Activated CD4-positive, alpha-beta T cell treated with anti-CD3 and anti-CD28 coated beads for 24 hours (primary cell): ENCODE measurements at places on chromosomes 6 and 20.
A peak's percentile ranks its signal among the peaks of the same experiment; 100 is the strongest.

GRCh38 chr20:266596-267562 lies 9.4 kb downstream of the DEFB132 start:
- DNase-seq = peak; percentile 89

- DNase-seq = no peak
These were observed 44.1 kb upstream of the ADGRF4 start for GRCh38 chr6:47654255-47654654.

DNA sequence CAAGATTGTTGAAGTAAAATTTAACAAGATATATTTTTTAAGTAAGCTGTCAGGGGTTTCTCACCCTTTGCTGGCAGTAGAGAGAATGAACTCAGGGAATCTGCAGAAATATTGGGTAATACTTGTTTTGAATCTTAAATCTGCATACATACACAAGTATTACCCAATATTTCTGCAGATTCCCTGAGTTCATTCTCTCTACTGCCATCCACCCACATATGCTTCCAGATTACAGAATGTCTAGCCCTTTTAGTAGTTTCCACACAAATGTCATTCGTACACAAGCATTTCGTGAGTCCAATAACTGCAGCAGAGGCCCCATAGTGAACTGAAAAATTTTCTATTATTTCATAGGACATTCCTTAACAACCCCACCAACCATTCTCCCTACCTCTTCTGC lies 69.6 kb upstream of the TNFRSF21 start:
- DNase-seq = no peak

DNA sequence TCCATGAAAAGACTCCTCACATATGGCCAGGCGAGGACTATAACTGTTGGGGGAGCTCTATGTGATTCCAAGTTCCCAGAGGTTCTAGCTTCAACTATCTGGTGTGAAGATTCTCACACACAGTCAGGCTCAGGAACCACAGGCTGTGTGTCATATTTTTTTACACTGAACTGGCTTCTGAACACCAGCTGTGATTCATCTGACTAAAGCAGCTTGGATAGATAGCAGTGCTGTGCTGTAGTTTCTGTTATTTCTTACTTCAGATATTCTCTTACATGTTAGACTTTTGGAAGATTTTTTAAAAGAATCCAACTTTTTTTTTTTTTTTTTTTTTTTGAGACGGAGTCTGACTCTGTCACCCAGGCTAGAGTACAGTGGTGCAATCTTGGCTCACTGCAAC lies 140.7 kb upstream of the MCHR2 start:
- DNase-seq = no peak

- no peak for DNase-seq
These were observed 22.5 kb upstream of the PRIM2 start for GRCh38 chr6:57294862-57295445.

DNA sequence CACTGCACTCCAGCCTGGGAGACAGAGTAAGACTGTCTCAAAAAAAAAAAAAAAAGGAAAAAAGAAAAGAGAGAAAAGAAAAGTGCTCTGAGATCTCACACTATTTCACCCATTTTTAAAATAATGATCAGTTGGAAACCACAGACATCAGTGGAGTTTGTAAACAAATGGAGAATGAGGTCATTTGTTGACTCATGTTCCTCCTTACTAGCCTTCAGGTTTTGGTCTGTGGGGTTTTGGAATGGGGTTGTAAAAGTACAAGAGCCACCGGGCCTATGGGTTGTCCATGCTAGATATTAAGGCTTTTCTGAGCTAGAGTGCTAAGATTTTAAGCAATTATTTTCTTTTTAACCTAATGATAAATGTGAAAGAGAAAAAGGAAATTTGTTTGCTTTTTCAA lies 104.4 kb upstream of the PRL start:
- no peak for DNase-seq

- no peak for DNase-seq
These were observed 699.9 kb downstream of the FRK start for GRCh38 chr6:115360602-115361325.

DNA sequence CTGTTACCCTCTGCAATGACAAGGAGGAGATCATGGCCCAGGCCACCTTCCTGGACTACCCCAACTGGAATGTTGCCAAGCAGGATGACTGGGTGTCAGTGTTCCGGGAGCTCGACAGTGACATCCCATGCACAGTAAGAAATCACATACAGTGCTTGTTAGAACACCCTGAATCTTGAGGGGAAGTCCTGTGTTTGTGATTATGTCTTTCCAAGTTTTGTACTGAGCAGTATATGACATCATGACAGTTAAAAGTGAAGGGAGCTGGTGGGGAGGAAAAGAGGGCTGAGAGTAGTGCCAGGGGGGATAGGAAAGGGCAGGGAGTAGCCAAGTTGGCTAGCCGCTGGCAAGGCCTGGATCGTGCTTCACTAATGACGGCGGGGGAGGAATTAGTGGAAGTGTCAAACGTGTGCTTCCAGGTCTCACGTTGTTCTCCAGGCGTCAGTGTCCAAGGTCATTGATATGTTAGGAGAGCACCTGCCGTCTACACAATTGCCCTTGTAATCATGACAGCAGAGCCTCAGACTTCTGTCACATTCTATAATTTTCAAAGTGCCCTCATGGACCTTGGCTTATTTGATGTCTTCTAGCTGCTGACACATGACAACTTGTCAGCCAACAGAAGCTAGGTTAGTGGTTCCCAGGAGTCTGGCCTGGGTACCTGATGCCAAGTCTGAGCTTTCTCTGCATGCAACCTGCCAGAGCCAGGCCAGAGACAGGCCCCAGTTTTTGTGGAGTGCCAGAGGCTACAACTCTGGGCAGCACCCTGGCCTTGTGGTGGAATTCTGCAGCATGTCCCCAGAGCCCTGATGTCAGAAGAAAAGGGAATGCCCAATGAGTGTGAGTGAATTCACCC lies 18.8 kb downstream of the CFAP61 start:
- no peak for DNase-seq

DNA sequence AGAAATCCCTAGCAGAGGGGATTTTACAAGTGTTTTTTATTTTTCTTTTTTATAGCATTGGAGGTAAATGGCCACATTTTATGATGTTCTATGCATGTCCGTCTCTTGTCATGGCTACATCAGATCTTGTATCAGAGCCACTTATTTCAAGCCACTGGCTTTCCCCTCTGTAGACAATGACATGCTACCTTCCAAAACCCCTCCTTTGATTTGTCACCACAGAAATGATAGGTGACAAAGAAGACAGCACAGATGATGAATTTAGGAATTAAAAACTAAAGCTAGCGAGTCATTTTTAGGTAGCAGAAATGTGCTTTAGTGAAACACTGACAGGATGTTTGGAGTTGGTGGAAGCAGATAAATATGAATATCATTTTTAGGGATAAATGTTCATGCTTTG lies 20.8 kb downstream of the PLCB1 start:
- no peak for DNase-seq

DNA sequence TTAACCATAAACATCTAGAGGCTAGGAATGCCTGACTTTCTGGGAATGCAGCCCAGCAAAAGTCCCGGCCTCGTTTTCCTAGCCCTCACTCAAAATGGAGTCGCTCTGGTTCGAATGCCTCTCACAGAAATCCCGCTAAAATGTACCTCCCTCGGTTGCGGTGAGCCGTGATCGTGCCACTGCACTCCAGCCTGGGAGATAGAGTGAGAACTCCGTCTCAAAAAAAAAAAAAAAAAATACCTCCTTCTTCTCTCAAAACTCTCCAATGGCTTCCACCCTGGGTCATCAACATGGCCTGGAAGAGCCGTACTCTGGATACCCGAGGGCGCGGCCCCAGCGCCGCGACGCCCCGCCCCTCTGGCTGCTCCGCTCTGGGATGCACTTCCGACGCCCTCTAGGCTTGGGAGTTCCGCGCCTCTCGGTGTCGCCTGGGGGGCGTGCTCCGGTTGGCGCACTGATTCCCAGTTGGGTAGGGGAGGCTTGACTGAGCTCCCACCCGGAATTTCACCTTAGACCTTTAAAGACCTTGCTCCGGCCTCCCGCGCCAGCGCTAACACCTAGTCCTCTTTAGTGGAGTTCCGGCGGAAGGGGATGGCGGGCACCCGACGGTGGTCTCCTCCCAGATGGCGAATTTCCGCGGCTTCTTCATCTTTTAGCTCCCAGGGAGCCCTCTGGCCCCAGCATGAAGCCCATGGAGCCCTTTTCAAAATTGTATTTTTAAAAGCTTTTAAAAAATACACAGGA lies 12.3 kb downstream of the HMGN4 start:
- DNase-seq = peak; percentile 47

GRCh38 chr6:134317471-134318131 lies at the start of gene SGK1:
TSS of gene SGK1 (minus strand) at chr6:134318112. CDS start at chr6:134317460, 652 bp downstream.
- DNase-seq = no peak

GRCh38 chr6:149834513-149835481 lies 29.4 kb downstream of the LRP11 start:
- peak; percentile 61 for DNase-seq

DNA sequence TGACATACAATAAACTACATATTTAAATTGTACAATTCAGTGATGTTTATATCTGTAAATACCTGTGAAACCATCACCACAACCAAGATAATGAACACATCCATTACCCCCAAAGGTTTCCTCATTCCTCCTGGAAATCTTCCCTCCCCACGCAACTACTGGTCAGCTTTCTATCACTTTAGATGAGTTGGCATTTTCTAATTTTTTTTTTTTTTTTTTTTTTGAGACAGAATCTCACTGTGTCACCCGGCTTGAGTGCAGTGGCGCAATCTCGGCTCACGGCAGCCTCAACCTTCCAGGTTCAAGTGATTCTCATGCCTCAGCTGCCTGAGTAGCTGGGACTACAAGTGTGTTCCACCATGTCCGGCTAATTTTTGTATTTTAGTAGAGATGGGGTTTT lies 31.7 kb upstream of the ECI2 start:
- no peak for DNase-seq

DNA sequence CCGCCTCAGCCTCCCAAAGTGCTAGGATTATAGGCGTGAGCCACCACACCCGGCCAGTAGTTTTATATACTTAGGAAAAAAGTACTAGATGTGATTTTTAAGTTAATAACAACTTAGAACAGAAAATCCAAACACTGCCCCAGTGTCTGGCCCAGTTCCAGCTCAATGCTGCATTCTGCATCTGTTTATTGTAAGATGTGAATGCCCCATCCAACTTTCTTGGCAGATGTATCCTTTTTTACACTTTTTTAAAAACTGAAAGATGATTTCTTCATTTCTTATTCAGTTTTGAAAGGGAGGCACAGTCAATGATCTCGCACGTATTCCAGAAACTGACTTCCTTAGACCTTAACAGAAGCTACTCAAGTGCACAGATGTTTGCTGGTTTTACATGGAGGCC lies 85.6 kb upstream of the SRSF6 start:
- DNase-seq = no peak

- no peak for DNase-seq
These were observed 893.7 kb downstream of the TFAP2A start for GRCh38 chr6:9521152-9521530.

- DNase-seq = no peak
These were observed 26.7 kb downstream of the PKIG start for GRCh38 chr20:44609006-44609515.
